Left renal pelvis (tissue), 4 donors: ENCODE measurements at places on chromosomes 4 and X. TPM values are rescaled to one million over a fixed set of nuclear protein-coding genes. Genes with fewer than 3 reads are reported as not detected.

The CCKAR gene
- not detected for polyA plus RNA-seq

DNA sequence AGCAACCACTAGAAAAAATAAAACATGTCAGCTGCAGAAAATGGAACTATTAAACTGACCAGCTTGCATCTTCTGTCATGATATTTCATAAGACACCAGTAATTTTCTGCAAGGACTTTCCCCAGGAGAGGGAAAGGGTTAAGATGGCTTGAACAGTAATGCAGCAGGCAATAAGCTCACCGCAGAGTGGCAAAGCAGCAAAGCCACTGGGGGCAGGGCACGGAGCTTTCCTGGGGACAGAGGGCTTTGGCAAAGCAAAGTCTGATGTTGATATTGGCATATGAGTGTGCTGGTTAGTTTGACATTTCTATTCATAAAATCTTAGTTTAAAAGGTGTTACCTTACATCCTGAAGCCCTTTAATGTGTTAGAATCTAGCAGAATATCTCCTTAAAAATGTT lies 55.1 kb upstream of the NAP1L5 start:
- DNase-seq, result no peak

The RHOXF2B gene
- not detected for polyA plus RNA-seq

- DNase-seq, result no peak
Observed at GRCh38 chrX:20311505-20311904, 44.8 kb upstream of the RPS6KA3 start.

The RADX gene
- 6.1 TPM for polyA plus RNA-seq

DNA sequence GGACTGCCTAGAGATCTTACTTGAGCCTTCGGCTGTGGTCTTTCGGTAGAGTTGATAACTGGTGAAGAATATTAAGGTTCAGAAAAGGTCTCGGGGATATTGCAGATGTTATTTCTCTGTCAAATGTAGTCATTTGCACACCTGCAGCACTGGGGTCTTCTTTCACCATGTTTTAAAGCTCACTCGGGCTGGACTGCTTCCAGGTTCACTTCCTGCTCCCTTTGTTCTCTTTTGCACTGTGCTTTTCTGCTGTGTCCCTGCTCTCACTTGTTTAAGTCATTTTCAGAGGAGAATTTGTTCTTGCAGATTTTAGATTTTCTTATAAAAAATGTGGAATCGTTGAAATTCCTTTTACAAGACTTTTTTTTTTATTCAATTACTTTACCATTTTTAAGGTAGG lies 68.5 kb downstream of the BMPR1B start:
- no peak for DNase-seq
